ENCODE measurements at places on chromosomes 4 and X. TPM values are rescaled to one million over a fixed set of nuclear protein-coding genes. Genes with fewer than 3 reads are reported as not detected.

- DNase-seq = no peak
These were observed 12.1 kb downstream of the ARMCX6 start for GRCh38 chrX:101605728-101606127.

- DNase-seq = no peak
These were observed 100.6 kb upstream of the F9 start for GRCh38 chrX:139429913-139430312.

DNA sequence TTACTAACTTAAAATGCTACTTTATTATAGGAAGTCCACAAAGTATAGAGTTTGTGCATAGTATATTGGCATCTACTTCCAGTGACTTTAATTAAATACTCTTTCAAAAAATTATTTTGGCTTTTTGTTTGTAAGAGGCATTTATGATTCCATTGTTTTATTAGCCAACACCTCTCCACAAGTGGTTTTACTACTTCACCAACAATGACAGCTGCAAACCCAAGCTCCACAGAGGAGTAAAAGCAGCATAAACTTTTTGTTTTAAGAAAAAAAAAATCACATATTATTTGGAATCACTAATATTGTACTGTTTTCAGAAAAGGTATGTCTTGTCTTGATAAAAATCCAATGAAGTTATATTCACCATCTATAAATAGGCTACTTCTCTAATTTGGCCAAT is 88.5 kb downstream of the FIP1L1 start:
- DNase-seq = no peak

Gene XAGE3
- not detected for total RNA-seq

Gene ASMT
- total RNA-seq = 0.44 TPM

DNA sequence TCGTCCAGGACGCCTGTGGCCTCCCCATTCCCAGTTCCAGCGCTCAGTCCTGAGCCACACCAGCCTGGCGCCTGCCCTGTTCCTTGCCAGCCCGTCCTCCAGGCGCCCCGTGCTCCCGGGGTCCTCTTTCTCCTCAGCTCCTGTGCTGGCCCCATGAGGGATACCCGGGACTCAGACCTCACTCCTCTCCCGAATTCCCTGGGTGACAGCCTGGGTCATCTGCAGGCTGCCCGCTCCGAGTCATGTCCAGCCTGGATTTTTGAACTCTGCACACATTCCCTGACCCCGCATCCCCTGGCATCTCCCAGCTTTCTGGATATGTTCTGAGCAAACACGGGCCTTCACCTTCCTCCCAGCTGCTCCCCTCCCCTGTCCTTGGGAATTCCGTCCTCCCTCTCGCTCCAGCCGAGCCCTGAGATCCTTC is 14.9 kb upstream of the ADD1 start:
- DNase-seq = no peak

Gene SSX2B
- not detected for total RNA-seq
